ENCODE measurements at places on chromosomes 4 and X.

DNA sequence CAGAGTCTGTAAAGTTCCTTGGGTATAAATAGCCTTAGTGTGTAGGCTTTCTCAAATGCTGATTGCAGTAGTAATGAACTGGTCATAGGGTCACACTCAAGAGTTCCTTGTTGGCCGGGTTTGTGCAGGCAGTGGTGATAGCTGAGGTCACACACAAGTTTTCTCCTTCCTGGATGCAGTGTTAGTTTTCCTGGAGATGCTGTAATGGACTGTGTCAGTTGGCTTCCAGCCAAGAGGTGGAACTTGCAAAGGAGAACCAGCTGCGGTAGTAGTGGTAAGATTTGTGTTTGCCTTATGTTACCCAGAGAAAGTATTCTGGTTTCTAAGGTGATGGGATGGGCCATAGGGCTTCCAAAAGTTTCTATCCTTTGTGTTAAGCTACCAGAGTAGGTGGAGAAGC is 409.8 kb upstream of the FRG1 start:
- no peak for DNase-seq

DNA sequence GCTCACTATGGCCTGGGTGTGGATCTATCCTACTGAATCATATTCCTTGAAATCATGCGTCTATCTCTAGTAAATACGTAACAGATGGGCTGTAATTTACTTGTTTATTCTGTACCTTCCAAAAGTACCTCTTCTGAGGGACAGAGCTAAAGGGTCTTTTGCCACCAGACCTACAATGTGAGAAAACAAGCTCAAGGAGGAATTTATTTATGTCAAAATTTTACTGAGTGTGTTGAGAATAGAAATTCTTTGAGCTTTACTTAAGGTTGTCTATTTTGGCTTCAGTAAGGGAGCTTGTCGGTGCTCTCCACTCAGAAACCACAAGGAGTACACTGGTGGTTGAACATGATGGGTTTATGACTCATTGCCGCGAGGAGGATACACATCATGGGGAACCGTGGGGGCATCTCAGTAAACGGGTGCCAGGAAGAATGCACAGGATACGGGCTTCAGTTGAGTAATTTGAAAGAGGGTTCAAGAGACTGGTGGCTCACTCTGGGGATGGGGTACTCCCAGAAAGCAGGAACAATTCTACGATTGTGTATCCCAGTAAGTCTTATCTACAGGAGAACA is 3.0 kb downstream of the ANK2 start:
- DNase-seq = no peak

GRCh38 chr4:123480706-123481418 is 84.3 kb downstream of the SPRY1 start:
- no peak for DNase-seq

DNA sequence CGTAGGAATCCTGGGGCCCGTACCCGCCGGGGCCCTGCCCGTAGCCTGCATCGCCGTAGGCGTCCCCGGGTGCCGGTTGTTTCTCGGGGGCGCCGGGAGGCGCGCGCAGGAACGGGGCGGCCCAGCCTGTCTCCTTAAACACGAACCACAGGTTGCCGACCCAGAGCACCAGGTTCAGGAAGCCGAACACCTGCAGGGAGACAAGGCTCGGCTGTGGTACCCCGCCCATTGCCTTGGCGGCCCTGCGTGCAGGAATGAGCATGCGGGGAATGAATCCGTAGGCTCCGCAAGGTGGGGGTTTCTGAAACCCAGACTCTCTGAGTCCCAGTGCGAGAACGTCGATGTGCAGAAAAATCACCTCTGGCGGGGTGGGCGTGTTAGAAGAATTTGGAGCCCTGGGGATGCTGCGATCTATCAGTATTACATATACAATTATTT is 5.4 kb upstream of the PRICKLE3 start:
- no peak for DNase-seq

DNA sequence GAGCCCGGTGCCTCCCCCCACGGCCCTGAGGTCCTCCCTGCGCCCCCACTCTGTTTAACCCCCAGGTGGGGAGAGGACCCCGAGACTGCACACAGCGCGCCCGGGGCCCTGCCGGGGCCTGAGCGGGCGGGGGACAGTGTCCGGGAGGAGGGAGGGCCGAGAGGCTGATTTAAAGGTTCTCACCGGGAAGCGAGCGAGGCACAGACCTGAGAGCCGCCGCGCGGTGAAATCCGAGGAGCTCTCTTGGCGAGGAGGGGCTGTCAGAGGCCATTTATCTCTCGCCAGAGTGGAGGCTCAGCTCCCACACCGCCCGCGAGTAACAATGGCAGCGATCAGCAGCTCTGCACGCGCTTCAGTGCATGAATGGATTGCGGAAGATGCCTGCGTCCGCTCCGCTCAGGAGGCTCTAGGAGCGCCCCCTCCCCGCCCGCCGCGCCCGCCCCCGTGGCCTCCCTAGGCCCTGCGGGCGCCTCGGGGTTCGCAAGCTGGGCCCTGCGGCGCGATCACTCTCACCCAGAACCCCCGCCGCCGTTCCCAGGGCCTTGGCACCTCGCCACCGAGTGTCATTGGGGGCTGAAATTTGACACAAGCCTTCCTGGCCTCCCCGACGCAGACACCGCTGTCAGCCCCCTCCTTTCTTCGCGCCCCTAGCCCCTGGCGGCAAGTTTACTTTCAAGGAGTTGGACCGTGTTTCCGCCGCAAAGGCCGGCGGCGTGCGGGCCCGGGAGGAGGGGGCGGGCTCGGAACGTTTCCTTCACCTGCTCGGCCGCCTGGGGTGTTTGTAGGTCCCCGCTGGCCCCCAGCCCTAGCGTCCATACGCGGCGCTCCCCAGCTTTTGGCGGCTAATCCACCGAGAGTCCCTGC is 48.7 kb upstream of the BCOR start:
- peak; percentile 27 for DNase-seq

DNA sequence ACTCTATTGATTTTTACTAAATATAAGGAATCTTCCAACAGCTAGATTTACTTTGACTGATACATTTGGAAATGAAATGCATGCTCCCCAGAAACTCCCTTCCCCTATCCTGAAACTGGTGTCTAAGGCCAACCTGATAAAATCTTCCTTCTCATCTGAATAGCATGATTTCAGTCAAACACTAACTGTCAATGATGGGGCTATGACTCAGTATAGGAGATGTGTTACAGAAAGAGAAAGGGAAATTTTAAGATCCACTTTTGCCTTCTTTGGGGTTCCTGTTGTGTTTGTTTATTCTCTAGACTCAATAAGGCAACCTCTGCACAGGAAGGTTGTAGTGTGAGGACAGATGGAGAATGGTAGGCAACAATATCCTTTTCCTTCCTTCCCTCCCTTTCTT is 160.7 kb downstream of the MOSPD2 start:
- DNase-seq = no peak

GRCh38 chr4:53658029-53658428 is 66.7 kb upstream of the LNX1 start:
- DNase-seq = no peak

DNA sequence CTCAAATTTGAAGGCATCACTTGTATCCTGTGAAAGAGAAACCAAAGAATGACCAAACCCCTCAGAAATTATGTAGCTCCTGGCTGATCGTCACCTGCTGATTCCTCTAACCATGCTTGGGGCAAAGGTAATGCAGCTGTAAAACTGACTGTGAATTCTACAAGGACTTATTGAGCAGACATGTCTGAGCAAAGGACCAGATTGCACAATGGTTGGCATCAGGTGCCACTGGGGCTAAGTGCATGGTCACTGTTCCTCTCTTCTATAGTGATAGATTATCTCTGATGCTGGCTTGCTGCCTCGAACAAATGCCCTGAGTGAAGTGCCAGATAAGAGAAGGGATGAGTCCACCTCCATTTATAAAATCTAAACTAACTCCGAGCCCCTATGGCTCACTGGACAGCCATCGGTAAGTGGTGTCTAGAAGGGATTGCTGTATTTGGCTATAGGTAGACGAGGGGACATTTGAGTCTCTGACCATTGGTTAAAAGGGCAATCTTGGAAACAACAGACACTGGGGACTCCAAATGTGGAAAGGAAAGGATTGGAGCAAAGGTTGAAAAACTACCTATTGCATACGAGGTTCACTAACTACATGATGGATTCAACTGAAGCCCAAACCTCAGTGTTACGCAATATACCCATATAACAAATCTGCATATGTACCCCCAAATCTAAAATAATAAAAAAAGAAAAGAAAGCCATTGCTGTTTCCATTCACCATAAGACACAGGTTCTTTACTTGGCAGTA is 110.7 kb upstream of the IGSF1 start:
- no peak for DNase-seq

- no peak for DNase-seq
Observed at GRCh38 chrX:132483488-132483887, 5.3 kb downstream of the MBNL3 start.

DNA sequence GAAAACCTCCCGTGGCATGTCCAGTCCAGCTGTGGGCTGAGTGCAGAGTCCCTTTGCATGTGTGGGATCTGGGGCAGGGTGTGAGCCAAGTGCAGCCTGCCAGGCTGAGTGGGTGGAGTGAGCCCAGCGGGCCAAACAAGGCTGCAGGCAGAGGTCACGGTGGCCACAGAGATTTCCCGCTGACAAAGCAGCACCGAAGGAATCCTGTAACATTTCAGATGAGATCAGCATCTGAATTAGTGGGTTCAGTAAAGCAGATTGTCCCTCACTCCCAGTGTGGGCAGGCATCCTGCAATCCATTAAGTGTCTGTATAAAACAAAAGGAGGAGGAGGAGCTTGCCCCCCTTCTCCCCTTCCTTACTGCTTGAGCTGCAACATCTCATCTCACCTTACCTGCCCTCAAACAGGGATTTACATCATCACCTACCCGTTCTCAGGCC is 324.4 kb downstream of the FAT4 start:
- DNase-seq = no peak

GRCh38 chrX:21412029-21412428 is 37.8 kb downstream of the CNKSR2 start:
- DNase-seq = no peak

DNA sequence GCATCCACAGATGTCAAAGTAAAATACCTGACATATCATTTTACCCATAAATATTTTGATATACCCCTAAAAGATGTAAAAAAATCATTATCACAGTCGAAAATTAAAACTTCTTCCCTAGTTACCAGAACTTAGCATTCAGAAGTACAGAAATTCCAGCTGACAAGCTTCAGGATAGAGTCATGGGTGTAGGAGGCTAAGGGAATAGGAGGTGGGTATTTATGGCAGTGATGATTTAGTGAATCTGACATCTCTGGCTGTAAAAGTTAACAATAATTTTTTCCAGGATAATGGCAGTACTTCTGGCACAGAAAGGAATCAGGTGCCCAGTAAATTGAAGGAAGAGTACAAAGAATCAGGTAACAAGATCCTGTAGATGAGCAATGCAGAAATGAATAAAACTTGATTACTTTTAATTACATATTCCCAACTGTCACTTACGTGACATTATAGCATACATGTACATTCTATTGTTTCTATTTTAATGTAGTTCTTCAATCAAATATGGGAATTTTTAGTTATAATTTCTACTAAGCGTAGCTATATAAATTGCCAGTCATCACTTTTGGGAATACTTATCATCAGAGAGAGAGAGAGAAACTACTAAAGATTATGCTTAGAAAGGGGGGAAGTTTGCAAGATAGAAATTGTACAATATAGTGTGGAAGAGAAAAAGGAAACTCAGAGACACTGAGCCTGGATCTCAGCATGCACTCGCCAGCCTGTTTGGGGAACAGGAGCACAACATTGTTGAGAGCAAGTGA is 143.4 kb downstream of the TMEM144 start:
- no peak for DNase-seq

- peak; percentile 12 for DNase-seq
Observed at GRCh38 chrX:120365320-120365719, 3.4 kb downstream of the ATP1B4 start.

DNA sequence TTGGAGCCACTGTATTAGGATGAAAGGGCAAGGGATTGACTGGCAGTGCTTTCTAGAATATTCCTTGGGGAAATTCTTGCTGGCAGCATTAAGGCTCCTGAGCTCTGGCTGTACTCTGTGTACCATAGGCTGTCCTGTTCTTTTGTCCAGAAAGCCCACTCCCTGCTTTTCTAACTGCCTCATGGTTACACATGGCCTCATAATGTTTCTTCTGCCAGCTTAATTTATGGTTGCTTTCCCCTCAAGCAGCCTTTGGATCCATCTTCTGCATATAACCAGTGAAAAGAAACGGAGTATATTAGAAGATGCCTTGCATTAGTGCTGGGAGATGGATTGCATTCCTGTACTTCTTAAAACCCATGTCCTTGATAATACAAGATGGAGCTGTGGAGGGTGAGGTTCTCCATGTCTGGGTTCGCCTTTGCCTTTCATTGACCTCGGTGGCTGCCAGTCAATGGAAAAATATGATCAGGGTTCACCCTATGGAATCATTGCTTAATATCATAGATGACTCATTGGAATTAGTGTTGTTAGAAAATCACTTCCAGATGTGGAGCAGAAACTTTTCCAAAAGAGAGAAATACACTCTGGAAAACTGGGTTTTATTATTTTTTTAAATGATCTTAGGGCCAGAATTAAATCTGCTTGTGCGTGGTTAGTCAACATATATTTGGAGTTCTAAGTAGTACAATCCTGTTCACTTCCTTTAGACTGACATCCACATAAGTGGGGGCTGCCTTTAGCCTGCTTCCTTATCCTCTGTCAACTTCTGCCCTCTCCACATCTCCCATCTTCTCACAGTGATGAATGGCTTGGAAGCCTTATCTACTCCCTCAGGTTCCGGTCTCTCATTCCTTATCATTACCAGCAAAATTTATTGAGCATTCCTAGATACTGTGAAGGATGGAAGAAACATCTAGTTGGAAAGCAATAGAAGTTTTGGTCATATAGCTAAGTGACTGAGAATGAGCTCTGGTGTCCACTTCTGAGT is 24.9 kb downstream of the DOCK11 start:
- no peak for DNase-seq

GRCh38 chr4:77599378-77599777 is 6.2 kb upstream of the CXCL13 start:
- no peak for DNase-seq

GRCh38 chr4:154329268-154329868 is 162.2 kb downstream of the DCHS2 start:
- no peak for DNase-seq

- DNase-seq = no peak
Observed at GRCh38 chr4:185722029-185722316, 90.0 kb downstream of the SORBS2 start.

DNA sequence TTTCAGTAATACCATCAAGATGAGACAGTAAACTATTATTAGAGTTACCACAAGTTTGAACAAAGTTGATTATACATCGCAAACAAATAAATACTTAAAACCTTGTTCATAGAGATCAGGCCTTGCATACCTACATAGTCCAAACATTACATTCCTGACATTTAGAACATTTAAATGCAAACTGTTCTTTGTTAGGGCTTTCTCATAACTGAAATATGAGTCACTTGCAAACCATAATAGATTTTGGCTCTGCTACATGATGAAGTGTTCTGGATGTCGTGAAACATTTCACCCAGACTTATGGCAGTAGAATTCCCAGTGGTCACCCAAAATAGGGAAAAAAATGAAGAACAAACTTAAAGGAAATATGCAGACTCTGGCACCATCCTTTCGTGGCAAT is 75.0 kb downstream of the FAT4 start:
- DNase-seq = no peak
